AG04450 (cell line): ENCODE measurements at places on chromosomes 3 and 15.

DNA sequence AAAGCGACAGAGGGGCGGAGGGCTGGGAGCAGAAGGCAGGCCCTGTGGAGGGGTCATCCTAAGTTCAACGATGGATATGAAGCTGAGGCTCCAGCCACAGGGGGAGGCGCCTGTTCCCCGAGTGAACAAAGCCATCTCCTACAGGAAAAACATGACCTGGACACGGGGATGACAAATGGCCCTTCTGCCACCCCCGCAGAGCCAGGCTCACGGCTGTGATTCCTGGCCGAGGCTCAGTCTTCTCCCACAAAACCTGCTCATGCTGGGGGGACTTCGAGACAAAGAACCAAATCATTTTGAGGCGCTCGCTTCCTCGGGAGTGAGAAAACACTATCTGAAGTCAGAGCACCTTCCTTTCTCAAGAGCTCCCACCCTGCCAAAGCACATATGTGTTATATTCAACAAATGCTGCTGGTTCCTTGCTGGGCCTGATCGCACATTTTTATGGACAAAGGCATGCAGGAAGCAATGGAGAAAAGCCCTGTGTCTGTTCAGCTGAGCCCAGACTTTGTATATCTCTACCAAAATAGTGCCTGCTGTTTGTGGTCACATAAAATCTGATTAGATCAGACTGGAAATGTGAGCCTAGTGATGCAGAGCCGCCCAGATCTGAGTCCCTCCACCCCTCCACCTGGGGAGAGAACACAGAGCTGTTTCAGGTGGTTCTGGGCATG lies 5.6 kb downstream of the RBP1 start:
- DNase-seq = peak; percentile 38

DNA sequence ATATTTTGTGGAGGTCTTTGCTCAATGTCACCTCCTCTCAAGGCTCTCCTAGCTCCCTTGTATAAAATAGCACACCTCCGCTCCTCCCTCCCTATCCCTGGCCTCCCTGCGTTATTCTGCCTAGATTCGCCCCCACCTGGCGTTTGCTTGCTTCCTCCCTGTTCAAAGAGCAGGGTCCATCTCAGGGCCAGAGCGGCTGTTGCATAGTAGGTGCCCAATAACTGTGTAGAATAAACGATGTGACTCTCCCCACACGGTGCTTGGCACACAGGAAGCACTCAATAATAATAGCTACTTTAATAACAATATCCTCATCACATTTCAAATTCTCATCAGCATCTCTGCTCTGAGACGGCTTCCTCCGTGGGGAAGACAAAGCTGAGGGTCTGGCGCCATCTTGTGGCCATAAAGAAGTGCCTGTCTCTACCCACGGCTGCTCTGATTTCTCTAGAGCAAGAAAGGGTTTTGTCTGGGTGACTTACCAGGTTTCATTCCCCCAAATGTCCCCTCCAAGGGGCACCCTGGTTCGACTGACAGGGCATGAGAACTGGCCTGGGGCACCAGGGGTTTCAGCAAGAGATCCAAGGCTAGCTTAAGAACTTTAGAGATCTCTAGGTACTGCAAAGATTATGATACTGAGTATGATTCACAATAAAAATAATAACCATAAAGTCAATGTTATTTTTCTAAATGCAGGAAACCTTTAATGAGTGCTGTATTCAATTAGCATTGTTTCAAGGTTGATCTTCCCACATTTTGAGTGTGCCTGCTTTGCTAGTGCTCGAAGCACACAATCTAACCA lies 16.1 kb downstream of the CD276 start:
- DNase-seq = peak; percentile 58

- no peak for DNase-seq
These were observed 13.0 kb downstream of the VIPR1 start for GRCh38 chr3:42515391-42515916.

GRCh38 chr3:9750556-9751411 lies 1.0 kb downstream of the OGG1 start:
- DNase-seq = no peak

GRCh38 chr3:50610992-50611463 lies 546 bp downstream of the CISH start:
- no peak for DNase-seq
